ENCODE measurements at places on chromosomes 2 and 18.

- no peak for DNase-seq
These were observed 113.9 kb downstream of the SS18 start for GRCh38 chr18:25976554-25976953.

- no peak for DNase-seq
These were observed 130.8 kb downstream of the NCKAP5 start for GRCh38 chr2:133437492-133437891.

DNA sequence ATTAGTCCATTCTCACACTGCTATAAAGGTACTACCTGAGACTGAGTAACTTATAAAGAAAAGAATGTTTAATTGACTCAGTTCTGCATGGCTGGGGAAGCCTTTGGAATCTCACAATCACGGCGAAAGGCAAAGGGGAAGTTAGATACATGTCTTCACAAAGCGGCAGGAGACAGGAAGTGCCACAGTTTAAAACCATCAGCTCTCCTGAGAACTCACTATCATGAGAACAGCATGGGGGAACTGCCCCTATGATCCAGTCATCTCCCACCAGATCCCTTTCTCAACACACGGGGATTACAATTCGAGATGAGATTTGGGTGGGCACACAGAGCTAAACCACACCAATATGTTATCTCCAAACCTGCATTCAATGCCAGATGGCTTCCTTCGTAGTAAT lies 716.1 kb downstream of the DCC start:
- DNase-seq, result no peak

- no peak for DNase-seq
These were observed 43.4 kb downstream of the CABLES1 start for GRCh38 chr18:23178661-23179081.

GRCh38 chr18:36388310-36388709 lies 90.8 kb downstream of the FHOD3 start:
- no peak for DNase-seq

DNA sequence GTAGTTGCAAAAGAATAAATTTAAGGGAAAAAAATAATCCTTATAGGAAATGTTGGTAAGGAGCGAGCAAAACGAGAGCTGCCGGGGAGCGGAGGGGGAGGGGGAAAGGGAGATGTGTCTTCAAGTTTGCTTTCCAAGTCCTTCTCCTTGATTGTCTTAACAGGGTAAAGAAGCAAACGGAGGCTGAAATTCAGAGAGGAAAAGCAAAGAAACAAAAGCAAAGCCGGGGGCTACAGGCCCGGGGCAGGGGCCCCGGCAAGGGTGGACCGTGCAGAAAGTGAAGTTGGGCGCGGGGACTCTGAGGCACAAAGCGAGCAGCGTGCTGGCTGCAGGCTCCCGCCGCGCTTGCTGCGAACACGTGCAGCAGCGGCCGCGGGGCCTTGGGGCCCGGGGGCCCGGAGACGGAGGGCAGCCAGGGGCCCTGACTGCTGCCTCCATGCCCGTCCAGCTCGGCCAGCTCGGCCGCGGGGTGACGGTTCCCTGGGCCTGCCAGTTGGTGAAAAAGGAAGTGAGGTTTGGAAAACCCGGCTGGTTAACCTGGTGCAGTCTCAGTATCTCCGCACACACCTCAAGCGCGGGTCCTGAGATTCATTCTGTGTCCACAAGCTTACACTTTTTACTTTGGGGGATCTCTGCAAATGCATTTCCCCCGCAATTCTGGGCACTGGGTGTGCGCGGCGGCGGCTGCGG lies 4.1 kb downstream of the BCL11A start:
- DNase-seq, result no peak

DNA sequence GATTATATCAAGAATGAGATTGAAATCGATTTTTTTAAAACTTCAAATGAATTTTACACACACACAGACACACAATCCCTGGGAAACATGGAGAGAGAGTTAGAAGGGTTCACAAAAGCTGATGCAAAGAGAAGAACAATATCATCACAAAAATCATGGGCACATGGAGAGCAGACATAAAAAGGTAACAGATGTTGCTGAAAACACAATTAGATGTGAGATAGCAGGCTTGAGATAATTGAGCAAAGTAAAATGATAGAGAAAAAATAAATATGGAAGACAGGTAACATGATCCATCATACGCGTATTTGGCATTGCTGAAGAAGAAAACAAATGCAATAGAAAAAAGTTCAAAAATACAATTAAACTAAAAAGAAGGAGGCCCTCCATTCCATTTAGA lies 11.6 kb upstream of the B4GALT6 start:
- DNase-seq, result no peak

DNA sequence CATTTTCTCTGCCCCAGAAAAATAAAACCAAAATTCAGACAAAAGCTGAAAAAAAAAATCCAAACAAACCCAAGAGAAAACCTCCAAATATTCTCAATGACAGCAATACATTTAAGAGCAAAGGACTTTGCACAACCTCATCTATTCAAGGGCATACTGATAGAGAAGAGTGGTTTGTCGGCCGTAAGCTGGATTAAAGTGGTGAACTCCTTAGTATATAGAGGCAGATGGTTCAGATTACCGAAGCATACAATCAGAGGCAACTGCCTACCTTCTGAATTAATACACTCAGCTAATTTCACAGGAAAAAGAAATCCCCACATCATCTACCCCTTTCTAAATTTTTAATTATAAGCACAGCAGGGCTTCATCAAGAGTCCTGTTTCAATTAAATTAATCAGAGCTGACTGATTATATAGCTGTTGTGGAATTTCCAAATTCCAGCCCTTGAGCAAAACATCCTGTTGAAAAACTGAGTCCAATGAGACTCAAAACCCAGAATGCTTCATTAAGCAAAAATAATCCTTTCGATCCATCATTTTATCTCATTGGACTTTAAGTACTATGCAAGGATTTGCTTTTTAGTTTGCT lies at the start of gene CPLX4:
CPLX4 (minus strand) TSS at position 190 of the 591 bp plus-strand sequence; CDS start at position 3, 187 bp downstream.
- no peak for DNase-seq

DNA sequence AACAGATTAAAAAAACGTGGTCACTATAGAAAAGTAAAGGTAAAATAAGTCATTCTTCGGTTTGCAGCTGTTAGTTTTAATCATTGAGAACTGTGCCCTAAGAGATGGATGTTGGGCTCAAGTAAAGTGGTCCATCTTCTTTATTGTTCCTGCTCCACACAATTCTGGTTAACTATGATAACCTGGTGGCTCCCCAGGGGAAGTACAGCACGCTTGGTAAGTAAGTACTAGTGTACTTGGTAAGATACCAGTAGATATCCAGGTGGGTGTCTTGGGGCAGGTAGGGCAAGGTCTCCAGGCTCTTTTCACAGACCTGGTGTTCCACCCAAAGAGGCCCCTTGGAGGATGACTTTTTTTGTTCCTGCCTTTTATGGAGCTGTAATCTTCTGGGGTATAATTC lies 31.6 kb upstream of the DLX2 start:
- no peak for DNase-seq

DNA sequence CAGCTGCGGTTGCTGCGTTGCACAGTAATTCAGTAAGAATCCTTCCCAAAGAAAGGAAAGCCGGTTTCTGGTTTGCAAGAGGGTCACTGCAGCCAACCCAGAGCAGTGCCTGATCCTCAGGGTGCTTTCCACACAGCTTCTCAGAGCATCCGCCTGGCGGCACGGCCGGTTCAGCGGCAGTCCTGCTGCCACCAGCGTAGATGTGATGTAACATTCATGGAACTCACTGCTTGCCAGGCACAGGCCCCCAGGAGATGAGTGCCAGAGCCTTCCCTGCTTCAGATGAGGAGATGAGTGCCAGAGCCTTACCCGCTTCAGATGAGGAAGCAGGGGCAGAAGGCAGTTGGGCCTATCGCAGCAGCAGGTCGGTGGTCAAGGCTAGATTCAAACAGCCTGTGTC lies 230.2 kb downstream of the GBX2 start:
- DNase-seq, result no peak

GRCh38 chr18:43277164-43277600 lies at the start of gene SYT4:
TSS of gene SYT4 (minus strand) at chr18:43277490. CDS start at chr18:43277281, 209 bp downstream.
- peak; percentile 48 for DNase-seq

- DNase-seq, result no peak
These were observed 482.2 kb upstream of the CELF4 start for GRCh38 chr18:38047820-38048219.
